Stimulated activated CD4-positive, alpha-beta T cell treated with anti-CD3 and anti-CD28 coated beads, Interleukin-4, amount 100 ng/mL, for 1 hour (primary cell): ENCODE measurements at places on chromosomes 11 and 22.

DNA sequence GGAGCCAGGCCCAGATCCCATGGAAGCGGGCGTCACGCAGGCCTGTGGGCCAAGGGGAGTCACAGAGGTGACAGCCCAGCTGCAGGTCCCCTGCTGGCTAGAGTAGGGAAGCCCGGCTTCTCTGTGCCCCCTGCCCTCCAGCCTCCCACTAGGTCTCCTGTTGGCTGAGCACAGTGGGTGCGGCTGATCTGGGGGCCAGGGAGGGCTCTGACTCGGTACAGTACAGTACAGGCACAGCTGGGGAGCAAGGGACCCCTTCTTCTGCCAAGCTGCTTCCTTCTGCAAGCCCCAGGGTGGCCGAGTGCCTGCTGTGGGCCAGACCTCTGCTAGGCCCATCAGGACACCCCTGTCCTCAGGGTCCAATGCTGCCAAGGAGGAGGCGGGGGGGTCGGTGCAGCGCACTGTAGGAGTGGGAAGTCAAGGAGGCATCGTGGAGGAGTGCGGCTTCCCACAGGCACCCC, 10.1 kb downstream of the SUSD2 start:
- DNase-seq: no peak

DNA sequence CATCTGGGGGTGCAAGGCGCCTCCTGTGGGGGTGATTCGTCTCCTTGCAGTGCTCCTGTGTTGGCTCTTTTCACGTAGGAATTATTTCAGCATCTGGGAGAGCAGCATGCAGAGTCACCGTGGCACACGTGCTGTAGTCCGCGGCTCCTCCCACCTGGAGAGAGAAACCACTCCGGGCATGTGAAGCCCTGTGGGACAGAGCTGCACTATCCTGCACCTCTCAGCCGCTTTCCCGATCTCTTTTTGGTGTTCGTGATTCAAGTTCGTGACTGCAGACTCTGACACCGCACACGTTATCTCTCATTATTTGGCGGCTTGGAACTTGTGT, 394.6 kb downstream of the TBC1D22A start:
- no peak for DNase-seq

GRCh38 chr22:25797498-25798290, 55.7 kb downstream of the MYO18B start:
- no peak for DNase-seq

DNA sequence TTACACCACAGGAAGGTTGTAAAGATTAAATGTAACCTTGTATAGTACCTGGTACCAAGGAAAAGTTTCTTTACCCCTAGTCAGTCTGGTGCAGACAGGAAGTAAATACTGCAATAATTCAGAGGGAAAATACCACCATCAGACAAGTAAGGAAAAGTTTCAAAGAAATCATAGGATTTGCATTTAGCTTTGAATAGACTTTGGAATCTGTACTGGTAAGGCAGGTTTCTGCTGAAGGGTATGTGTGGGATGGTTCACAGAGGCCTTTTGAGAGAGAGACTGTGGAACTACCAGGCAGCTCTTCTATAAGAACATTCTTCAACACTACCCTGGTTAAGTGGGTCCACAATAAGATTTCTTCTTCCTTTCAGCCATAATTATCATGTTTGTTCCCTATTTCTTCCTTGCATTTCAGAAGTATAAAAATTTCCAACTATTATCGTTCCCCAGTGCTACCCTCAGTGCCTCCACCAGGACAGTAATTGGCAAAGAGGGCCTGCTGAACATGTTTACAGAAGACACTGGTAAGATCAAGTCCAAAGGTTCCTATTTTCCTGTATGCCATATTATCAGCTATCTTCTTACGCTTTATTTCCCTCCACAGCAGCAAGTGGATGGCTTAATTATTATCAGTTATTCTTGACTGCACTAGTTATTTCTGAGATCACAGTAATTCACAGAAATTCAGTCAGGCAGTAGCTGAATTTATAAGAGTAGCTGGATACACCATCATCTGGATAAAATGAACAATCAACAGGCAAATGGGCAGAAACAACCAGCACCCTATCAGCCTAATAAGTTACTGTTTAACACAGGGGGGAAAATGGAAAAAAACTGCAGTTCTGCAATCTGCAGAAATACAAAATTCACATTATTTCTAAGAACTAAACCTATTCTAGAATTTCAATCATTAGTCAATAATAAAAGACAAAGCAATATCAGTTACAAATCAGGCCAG, 48.5 kb downstream of the PITPNB start:
- no peak for DNase-seq

GRCh38 chr11:101583251-101584128, at the start of gene TRPC6:
Gene TRPC6 (minus strand): TSS chr11:101584007. CDS start chr11:101583503, 504 bp downstream.
- DNase-seq: no peak

- no peak for DNase-seq
Measured at GRCh38 chr22:37887584-37888378, 18.3 kb upstream of the MICALL1 start.

GRCh38 chr22:19974268-19974861, 32.7 kb upstream of the TXNRD2 start:
- DNase-seq: no peak

DNA sequence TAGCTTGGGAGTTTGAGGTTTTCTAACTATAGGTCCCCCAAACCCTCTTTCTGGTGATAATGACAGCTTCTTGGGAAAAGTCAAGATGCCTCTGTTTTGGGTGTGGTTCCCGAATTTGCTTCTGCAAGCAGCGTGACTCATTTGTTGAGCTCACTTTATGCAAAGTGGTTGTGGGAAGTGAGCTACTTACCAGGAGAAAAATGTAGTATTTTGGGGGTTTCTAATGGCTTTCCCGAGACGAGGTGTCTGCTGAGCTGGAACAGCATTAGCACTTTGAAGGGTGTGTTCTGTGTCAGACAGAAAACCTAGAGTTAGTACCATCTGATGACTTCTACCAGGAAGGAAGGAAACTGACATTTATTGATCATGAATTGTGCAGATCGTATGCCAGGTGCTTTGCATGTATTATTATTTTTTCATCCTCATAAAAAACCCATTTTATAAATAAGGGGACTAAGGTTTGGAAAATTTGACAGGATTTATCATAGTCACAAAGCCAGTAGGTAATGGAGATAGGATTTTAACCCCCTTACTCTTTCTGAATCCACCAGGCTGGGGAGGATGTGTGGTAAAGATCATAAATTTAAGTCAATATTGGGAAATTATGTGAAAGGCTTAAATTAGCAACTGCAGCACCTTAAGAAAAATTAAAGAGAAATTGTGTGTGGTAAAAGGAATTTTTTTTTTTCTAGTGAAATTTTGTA, 108.8 kb upstream of the CD44 start:
- no peak for DNase-seq
